ENCODE measurements at places on chromosomes 4 and X.
A peak's percentile ranks its signal among the peaks of the same experiment; 100 is the strongest.

DNA sequence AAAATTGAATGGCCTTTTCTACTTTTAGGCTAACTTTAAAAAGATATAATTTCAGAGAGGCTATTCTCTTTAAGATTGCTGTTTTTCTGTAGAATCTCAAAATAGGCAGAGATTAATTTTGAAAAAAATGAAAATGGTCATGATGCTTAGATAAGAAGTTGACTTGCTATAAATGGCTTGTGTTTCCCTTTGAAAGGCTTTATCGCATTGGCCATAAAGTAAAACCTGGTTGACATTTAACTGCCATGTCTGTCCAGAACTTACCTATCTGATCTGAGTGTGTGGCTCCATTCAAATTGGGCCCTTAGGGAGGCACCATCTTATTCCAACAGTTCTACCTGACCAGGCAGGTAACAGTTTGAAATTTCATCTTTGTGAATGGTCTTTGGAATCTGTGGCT lies 56.1 kb downstream of the AFF2 start:
- no peak for DNase-seq

DNA sequence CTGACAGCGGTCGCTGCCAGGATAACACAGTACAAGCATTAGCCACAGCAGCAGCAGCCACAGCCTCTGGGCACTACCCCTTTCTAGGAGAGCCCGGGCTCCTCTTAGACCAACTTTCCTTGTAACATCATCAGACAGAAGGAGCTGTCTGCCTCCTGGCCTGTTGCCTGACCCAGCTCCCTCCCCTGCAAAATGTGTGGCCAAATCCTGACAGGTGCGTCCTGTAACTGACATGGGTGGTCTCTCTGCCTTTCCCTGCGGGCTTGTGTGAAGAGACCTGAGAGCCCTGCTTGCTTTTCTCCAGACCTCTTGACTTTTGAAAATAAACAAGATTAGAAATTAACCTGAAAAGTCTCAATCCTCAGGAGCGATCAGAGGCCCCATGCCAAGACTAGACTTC lies 824.9 kb downstream of the RAPGEF2 start:
- no peak for DNase-seq

GRCh38 chr4:85697854-85698253 lies 222.9 kb downstream of the ARHGAP24 start:
- DNase-seq, result no peak

- DNase-seq, result no peak
Observed at GRCh38 chr4:7708981-7709380, 230.7 kb downstream of the AFAP1 start.

DNA sequence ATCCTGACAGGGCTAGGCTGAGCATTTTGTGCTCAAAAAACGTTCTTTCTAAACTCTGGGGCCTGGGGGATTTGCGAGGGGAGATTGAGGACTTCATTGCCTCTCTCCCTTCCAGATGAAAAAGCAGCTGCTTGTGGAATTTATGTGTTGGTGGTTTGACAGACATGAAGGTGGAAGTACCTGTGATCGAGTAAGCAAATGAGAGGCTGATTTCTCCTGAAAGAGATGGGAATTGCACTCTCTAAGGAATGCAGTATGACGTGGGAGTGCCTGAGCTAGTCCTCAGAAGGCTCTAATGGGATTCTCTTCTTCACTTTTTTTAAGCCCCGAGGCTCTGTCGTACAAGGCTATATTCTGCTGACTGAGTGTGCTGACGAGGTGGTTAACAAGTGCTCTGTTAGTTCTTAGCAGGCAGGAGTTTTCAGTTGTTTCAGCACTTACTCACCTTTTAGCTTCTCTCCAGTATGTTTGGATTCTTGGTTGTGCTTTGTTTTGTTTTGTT lies 426.8 kb upstream of the CNKSR2 start:
- no peak for DNase-seq

DNA sequence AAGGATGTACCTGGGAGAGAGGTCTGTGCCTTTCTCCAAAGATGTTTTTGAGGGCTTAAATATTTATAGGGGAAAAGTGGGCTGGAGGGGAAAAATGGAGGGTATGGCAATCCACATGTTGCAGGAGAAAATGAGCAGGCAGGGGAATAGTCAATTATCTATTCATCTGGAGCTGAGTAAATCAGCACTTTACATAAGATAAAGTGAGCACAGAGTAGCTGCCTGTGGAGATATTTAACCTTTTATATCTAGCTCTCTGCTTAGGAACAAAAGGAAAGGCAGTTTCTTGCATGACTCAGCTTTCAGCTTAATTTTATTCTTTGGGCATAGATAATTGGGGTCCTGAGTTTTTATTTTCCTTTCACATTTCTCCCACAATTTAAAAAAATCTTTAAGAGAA lies 93.6 kb upstream of the NPY2R start:
- no peak for DNase-seq

GRCh38 chr4:106541253-106541652 lies 172.7 kb upstream of the GIMD1 start:
- DNase-seq, result no peak

- DNase-seq, result no peak
Observed at GRCh38 chr4:8905773-8906667, 34.4 kb upstream of the HMX1 start.

DNA sequence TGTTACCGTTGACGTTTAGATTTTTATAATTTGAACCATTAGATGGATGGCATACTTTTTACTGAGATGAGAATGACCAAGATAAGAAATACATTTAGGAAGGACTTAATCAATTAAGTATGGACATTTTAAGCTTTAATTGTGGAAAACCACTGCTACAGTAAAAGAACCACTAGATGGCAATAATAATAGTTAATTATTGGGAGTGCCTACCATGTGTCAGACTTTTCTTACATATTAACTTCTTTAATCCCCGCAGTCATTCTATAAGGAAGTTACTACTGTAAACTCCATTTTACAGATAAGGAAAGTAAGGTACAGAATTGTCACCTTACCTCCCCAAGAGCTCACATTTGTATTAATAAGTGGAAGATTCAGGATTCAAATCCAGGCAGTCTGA lies 48.5 kb upstream of the MYOZ2 start:
- DNase-seq, result no peak

GRCh38 chr4:8227771-8228318 lies 28.8 kb downstream of the SH3TC1 start:
- no peak for DNase-seq

GRCh38 chrX:110397904-110398303 lies 39.3 kb downstream of the RTL9 start:
- no peak for DNase-seq

DNA sequence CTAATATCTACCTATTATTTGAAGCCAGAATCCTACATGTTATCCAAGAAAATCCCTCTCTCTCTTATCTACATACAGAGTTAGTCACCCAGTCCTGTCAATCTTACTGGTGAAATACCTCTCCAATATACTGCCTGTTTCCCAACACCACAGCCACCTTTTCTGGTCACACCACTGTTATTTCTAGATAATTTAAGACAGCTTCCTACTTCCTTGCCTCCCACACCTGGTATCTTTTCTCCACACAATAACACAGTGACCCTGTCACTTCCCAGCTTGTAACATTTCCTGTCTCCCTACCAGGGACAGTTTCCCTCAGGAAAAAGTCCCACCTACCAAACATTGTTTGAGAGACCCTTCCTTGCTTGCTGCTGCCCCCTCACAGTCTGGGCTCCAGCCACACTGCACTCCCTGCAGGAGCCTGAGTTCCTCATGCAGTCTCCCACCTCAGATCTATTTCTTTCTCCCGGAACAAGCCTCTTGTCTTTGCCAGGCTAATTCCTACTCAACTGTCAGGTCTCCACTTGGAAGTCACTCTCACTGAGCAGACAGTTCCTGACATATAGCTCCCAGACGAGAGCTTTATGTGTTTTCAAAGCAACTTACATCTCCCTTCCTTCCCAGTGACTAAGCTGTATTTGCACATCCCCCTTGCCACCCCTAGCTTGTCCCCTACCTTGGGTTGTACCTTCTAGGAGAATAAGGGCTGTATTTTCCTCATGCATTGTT lies 73.6 kb upstream of the QRFPR start:
- DNase-seq, result no peak

DNA sequence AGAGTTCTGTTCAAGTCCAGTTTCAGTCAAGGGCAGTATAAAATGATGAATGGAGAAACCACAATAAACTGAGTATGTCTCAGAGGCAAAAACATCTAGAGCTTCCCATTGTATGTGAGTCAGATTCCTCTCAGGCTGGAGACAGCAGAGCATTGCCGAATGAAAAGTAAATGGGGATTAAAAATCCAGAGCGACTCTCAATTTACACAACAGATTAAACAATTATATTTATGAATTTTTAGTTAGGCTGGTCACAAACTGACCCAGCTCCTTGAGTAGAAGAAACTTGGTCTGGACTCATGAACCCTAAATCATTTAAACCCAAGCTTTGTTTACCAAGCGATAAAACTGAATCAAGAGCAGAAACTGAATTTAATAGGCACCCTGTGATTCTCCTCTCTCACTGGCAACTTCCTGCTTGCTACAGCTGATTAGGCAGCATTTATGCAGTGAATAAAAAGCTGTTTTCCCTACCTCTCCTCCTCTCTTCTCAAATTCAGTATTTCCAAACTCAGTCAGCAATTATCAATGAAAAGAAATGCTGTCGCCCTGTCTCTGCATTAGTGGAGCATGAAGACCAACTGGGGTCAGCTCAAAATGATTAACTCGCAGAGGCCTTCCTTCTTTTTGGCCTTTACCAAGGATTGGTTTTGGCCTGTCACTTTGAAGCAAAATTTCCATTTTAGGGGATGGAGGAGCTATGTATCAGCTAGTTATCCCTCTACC lies 568.0 kb downstream of the PDHA2 start:
- no peak for DNase-seq

GRCh38 chr4:53702334-53703266 lies 111.3 kb upstream of the LNX1 start:
- peak; percentile 30 for DNase-seq

GRCh38 chr4:143451186-143451585 lies 62.3 kb upstream of the SMARCA5 start:
- no peak for DNase-seq

DNA sequence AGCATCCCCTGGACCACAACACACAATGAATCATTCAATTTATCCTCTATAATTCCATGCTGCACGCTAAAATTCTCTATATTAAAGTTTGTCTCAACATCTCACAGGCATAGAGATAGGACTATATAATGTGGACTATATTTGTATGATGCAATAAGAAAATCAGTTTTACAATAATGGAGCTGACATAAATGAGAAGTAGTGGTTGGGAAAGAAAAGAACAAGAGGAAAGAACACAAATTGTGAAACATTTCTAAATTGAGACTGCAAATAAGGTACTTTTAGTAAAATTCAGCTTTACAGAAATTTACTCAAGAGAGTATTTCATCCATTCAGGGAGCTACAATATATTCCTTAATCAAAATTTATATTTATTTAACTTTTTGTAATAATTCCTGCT lies 120.4 kb downstream of the ARAP2 start:
- DNase-seq, result no peak

Measured in NCI-H187 (cell line).